ENCODE measurements at places on chromosomes 1 and 21.

DNA sequence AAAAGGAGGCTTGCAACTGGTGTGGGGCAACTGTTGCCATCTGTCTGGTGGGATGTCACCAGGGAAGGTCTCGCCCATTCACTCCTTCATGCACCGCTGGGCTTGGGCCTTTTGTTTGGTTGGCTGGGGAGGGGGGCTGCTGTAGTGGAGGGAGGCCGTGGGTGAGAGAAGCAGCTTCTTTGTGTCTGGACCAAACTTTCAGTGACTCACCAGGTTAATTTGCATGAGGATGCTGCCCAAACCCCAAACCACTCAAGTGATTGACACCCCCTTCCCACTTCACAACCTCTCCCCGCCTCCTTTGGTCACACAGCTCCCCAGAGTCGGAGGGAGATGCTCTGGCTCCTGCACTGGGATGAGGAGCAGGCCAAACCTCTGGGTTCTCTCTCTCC is 19.7 kb downstream of the BTG2 start:
- no peak for DNase-seq

GRCh38 chr1:234495231-234495990 is 16.4 kb upstream of the TARBP1 start:
- no peak for DNase-seq

DNA sequence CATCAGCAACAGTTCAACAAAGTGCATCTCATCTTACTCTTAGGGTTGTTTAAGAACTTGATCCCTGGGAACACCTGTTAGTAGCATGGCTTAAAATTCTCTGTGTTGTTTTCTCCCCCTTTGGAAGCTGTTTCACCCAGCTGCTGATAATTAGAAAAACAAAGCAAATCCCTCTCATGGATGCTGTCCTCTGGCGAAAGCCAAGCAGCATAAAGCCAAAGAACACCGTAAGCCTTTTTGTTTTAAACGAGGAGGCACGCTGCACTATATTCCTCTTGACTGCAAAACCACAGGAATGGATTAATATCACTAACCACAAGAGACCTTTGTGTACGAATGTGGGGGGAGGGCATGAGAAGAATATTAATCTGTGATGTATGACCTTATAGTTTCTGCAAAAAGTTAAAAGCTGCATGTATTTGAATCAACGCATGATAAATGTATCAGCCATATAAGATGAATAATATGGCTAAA is 923.2 kb downstream of the LTN1 start:
- no peak for DNase-seq

DNA sequence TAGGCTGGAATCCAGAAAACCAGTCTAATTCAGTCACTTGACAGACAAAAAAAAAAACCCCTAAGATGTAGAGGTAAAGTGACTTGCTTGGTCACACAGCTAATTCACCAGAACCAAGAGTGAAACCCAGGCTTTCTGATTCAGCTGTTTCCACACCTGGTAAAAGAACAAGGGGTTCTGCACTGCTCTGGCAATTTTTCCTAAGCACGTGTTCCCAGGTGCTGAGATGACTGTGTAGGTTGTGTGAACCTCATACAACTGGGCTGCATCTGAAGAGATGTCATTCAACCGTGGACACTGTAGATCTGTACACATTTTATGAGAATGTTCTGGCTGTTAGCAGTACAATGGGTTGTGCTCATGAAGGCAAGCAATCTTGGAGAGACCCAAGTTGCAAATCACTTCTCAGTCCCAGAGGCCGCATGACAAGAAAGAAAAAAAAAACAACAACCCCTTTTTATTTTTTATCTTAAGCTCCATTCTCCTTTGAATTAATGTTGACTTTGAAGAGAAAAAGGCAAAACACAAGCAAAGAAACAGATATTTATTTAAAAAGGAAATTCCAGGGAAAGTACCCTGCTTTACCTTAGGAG is 95.4 kb downstream of the INTS7 start:
- no peak for DNase-seq

DNA sequence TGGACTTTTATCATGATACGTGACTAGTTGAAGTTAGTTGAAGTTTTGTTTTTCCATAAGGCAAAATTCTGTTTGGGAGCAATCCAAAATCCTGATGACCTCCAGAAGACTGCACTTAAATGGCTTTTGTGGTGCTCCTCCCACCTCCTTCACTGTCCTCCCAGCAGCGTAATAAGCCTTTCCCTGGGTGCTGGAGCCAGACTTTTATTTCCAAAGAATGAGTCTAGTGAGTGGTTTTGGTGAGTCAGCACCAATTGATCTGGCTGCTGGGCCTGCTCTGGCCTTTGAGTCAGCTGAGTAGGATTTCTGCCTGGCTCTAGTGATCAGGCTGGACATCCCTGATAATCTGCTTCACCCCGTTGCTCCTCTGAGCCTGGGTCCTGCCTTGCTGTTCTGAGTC is 21.7 kb upstream of the KCND3 start:
- DNase-seq, result peak; percentile 27

GRCh38 chr1:160222546-160222945 is 17.4 kb downstream of the PEA15 start:
- DNase-seq, result no peak

DNA sequence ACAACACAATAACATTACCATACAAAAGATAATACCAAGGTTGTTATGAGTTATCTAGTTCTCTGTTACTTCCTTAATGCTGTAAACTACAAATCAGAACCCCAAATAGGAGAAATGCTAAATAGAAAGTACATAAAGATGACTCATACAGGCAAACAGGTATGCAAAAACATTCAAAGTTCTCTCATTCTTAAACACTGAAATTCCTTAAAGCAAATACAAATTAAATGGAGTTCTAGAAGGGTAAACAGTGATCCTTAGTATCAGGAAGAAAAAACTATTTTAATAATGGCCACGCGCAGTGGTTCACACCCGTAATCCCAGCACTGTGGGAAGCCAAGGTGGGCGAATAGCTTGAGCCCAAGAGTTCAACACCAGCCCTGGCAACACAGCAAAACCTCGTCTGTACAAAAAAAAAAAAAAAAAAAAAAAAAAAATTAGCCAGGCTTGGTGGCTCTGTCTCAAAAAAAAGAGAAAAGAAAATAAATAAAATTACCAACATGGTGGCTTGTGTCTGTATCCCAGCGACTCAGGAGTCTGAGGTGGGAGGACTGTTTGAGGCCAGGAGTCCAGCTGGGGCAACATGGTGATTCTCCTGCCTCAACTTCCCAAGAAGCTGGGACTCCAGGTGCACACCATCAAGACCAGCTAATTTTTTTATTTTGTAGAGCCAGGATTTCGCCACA is 17.5 kb downstream of the FBXO42 start:
- DNase-seq, result no peak

DNA sequence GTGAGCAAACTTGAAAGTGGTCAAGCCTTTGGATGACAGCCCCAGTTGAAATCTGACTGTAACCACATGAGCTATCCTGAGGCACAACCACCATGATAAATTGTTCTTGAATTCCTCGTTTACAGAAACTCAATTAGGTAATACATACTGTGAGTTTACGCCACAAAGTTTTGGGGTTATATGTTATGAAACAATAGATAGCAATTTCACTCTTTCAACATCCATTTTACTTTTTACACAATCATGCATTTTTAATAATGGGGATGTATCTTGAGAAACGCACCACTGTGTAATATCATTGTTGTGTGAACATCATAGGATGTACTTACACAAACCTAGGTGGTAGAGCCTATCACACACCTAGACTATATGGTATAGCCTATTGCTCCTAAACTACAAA is 35.4 kb downstream of the OR2C3 start:
- DNase-seq, result no peak

GRCh38 chr1:40187399-40187798 is 26.2 kb downstream of the RLF start:
- DNase-seq, result no peak

DNA sequence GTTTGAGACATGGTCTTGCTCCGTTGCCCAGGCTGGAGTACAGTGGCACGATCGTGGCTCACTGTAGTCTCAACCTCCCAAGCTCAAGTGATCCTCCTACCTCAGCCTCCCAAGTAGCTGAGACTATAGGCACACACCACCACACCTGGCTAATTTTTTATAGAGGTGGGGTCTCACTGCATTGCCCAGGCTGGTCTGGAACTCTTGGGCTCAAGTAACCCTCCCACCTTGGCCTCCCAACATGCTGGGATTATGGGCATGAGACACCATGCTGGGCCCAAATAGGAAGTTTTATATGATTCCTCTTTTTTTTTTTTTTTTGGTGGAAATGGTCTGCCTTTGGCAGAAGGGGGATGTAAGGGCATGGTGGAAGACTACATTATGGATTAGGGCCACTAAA is 6.1 kb upstream of the FNDC7 start:
- DNase-seq, result no peak

DNA sequence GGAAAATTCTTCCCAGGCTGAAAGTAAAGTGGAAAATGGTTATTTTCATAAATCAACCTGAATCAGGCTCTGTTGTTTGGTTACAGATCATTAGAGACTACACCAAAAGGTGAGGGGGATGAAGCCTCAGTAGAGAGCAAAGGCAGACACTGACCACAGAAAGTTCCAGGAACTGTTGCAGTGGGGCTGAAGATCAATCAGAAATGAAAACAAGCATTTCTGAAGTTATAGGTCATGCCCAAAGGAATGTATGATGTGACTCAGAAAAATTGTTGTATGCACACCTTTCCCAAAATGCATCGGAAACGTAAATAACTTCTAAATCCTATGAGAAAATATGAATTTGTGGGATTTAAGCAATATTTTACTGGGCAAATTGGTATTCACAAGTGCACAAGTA is 63.3 kb downstream of the FYB2 start:
- no peak for DNase-seq

DNA sequence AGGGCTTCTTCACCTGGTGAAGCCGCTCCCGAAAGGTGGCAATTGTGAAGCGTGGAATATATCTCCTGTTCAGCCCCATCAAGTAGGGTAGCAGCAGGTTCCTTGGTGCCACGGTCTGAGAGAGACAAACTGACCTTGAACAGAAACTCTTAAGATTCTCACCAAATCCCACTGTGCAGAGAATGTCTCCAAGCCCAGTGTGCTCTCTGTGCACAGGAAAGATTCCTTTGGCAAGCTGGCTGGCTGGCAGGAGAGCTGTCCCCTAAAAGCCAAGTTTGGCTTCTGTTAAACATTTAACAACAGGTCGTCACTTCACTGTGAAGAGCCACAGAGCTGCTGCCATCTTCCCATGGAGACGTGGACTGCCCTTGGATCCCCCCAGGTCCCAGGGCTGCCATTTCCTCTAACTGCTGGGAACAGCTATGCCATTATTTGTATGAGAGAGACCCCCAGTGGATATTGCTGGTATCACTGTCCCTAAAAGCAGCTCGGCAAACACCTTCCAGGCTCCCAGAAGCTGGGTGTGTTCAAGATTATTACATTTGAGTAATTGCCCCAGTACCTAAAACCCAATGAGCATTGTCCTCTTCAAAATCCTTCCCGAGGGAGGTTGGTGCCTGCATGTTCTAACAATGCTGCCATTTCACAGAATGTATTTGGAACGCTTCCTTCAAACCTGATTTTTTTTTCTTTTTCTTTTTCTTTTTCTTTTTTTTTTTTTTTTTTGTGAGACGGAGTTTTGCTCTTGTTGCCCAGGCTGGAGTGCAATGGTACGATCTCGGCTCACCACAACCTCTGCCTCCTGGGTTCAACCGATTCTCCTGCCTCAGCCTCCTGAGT is 71.8 kb downstream of the CD58 start:
- peak; percentile 71 for DNase-seq
